C1 segment of cervical spinal cord (tissue), 14 donors: ENCODE measurements at places on chromosomes 3 and 15.

GRCh38 chr3:85586018-85586417 is 627.2 kb downstream of the CADM2 start:
- no peak for DNase-seq

DNA sequence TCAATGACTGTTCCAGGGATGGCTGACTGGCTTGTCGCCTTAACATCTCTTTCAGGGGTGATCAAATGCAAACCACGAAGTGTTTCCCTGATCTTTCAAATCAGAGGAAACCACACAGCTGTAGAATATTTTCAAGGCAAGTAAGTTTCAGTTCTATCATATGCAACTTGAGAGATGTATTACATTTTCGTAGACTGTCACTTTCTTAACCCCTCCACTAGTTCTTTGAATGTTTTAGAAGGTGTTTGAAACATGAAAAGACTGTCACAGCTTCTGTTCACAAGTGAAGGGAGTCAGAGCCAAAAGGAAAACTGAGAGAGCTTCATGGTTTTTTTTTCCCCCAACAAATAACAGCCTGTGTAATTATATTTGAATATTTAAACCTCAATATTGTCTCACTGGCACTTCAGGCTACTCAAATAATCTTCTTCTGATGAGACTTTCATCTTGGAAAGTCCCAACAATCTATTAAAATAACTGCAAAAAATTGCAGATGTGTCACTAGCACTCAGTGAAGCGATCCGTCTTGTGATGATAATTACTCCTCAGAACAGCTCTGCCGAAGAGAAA is 25.9 kb upstream of the CAPN7 start:
- DNase-seq, result no peak

DNA sequence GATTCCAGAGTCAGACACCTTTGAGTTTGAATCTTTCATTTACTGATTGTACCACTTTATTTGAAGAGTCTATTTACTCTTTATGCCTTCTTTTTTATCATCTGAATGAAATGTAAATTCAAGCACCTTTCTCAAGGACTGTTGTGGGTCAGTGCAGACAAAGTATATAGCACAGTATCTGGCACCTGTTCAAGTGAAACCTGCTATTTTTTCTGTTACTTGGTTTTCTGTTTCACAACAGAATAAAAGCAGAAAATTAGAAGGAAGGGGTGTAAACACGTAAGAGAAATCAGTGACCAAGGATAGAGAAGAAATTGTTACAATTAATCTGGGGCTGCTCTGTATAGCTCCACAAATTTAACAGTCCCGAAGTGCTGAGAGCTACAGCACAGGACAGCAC is 357.4 kb downstream of the RSL24D1 start:
- no peak for DNase-seq

- no peak for DNase-seq
These were observed 31.3 kb upstream of the CCDC54 start for GRCh38 chr3:107345822-107346405.

GRCh38 chr15:59867086-59867855 is 136.8 kb upstream of the FOXB1 start:
- DNase-seq, result no peak

DNA sequence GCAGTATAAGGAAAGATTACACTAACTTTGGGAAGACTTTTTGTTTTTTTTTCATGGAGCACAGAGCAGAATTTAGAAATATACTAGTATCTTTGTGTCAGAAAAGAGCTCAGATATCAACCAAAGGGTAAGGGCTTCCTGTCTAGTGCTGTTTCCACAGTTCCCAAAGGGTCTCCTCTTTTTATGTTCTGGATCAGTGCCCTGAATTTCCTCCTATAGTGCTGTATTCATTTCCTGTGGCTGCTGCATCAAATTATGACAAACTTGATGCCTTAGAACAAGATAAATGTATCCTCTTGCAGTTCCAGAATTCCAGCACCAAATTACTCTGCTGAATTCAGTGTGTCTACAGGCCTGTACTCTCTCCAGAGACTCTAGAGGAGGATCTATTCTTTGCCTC is 219.8 kb upstream of the THRB start:
- DNase-seq, result no peak

DNA sequence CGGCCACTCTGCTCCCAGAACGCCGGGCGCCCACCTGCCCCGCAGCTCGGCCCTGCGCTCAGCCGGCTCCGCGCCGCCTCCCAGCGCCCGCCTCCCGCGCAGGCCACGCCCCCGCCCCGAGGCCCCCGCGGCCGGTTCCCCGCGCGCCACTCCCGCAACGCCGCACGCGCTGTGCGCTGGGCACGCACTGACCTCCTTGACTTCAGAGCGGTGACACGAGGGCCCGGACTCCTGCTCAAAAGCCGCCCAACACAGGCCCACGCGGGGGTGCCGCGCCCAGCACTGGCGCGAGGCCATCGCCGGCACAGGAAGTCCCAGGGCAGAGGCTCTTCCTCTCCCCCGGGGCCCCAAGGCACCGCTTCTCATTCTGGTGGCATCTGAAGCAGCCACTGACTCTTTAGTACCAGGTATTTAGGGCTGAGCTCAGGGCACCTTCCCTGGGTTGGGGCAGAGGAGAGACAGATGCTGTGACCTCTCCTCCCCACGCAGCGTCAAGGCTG is 12.4 kb downstream of the TNK2 start:
- peak; percentile 56 for DNase-seq

DNA sequence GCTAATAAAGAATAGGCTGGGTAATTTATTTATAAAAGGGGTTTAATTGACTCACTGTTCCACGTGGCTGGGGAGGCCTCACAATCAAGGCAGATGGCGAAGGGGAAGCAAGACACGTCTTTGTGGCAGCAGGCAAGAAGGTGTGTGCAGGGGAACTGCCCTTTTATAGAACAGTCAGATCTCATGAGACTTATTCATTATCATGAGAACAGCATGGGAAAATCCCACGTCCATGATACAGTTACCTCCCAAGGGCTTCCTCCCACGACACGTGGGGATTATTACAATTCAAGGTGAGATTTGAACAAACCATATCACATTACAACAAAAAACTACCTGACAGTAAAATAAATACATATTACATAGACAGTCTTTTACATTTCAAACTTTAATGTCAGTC is 414.9 kb downstream of the NAALADL2 start:
- DNase-seq, result no peak

- DNase-seq, result no peak
These were observed 25.3 kb downstream of the SLC30A4 start for GRCh38 chr15:45497261-45497660.

DNA sequence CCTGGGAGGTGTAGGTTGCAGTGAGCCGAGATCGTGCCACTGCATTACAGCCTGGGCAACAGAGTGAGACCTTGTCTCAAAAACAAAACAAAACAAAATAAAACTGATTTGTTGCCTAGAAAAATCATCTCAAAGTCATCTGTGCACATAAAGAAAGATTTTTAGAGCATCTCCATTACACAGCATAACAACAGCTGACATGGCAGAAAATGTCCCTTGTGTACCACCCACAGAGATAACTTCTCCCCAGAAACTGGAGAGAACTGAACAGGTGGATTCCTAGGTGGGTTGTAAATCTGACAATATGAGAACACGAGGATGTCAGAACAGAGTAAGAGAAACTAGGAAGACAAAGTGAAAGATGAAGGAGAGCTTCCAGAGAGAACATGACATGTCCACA is 207.5 kb downstream of the SLC9A9 start:
- no peak for DNase-seq

DNA sequence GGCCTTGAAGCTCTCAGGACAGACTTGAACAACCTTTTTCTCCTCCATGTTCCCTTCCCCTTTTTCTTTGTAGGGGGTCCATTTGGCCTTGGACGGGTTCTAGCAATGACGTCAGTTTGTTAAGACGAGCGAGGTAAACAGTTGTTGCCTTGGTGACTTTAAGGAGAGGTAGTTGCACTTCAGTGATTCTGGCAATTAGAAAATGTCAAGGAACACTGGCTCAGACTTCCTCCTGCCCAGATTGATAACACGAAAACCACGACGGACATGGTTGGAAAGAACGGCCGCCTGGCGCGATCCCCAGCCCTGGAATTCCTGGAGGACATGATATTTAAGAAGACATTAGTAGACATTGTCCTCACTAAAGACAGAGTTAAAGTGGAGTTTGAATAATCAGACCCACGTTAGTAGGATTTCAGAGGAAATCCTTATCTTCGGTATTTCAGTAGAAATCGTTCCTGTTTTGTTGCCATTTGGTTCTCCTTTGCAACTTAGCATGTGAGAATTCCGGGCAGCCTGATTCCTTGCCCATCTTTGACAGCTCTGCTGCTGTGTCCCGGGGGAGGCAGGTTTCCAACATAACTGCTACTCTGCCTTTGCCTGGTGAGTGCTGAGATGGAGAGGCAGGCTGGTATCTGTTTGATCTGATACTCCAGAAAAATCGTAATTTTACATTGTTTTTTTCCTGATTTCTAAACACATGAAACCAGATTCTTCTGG is 87.3 kb downstream of the ST6GAL1 start:
- no peak for DNase-seq

DNA sequence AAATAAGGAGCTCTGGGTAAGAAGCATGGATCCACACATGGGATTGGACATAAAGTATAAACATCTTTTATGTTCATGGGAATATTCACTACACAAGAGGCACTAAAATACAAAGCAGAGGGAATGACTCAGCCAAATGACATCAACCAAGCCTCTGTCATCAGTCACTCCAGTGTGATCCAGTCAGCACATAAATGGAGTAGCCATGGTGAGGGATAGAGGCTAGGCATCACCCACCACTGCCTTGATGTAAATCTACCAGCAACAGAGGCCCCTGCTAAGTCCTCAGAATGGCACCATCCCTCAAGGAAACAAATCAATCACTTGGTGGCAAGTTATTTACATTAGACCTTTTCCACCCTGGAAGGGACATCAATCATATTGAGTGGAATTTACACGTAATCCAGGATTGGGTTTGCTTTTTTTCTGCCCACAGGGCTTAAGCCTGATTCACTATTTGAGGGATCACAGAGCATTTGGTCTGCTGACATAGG is 27.2 kb downstream of the VEPH1 start:
- no peak for DNase-seq

DNA sequence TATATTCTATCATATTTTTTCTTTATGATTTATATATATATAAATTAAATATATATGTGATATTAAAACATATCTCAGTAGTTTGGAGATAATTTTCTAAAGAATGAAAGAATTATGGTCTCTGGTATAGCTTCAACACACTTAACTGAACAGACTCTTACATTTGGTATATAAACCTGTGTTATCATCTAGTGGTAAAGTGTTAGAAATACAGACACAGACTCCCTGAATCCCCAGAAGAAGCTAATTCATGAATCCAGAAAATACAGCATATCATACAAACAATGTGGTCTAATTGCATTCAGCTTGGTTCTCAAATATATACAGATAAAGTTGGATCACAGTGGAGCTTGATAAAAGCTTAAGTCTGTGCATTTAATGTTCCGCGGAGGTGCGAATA is 1100.4 kb downstream of the ROBO2 start:
- DNase-seq, result no peak

DNA sequence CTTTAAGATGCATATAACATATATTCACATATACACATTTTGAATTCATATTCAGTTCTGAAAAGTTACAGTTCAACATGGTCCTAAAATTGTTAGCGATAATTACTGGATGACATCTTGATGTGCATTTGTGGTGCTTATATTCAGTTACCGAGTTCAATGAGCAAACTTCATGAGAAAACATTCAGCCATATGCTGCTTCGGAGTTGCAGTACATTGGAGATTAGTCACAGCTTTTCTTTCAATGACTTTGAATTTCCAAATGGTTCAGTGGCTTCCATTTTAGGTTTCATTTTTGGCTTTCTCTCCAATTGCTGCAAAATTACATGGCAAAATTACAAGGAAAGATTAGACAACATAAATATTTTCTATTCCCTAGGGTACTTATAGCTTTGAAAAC is 198.3 kb upstream of the CNTN3 start:
- no peak for DNase-seq

DNA sequence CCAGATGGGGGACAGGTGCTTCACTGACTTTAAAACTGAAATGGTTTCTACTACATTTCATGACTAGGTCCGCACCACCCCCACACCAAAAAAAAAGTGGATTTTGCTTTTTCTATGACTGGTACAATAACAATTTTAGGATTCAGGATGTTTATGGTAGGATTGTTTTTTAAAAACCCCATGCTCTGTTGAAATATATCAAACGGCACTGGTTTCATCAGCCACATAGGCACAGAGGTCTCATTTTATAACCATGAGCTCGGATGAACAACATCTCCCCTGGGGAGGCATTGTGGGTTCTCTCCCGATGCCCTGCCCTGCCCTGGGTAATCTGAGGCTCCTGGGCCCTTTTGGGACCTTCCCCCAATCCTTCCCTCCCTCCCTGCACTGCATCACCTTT is 202.7 kb upstream of the KBTBD8 start:
- no peak for DNase-seq

- no peak for DNase-seq
These were observed 36.8 kb downstream of the TMEM40 start for GRCh38 chr3:12722226-12722625.

GRCh38 chr3:184255291-184256039 is 5.9 kb downstream of the CAMK2N2 start:
- DNase-seq, result no peak

GRCh38 chr15:66720206-66721010 is 18.4 kb downstream of the SMAD6 start:
- peak; percentile 48 for DNase-seq

- DNase-seq, result no peak
These were observed 94.1 kb upstream of the CHRM5 start for GRCh38 chr15:33874156-33874555.

GRCh38 chr3:194395212-194395611 is 3.9 kb downstream of the GP5 start:
- DNase-seq, result no peak

DNA sequence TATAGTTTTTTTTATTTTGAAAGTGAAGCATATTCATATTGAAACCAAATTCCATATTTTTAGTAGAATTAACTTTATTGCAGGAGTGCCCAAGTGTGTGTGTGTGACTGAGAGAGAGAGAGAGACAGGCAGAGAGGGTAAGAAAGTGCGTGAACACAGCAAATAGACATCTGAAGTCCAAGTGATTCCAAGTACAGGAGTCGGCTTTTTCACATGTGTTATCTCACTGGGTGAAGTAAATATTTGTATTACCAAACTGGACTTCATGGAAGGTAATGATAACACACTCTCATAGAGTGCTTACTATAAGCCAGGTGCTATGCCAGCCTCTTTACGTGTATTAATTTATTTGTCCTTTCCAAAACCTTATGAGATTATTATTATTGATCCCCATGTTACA is 12.0 kb downstream of the PARP14 start:
- no peak for DNase-seq

DNA sequence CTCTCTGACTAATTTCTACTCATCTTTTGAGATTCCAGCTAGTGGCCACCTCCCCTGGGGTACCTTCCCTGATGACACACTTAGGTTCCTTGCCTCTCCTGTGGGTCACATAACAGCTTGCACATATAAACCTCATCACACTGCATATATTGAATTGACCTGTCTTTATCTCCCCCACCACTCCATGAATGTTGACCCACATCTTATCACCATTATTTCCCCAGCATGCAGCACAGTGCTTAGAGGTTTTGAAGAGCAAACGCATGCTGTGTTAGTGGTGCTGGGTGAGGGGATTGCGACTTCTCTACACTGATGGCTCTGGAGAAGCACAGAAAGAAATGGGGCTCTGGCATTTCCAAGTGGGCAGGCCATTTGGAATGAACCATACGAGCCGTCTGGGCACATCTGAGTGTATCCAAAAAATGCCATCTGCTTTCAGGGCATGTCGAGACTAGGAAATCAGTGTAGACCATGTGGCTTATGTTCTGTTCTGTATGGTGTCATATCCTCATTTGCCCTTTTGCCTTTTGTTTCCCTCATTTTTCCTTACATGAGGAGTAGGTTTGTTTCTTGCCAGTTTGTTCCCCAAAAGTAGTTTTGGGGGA is 333.2 kb upstream of the TRIM42 start:
- no peak for DNase-seq
